ENCODE measurements at places on chromosomes 6 and 20.

DNA sequence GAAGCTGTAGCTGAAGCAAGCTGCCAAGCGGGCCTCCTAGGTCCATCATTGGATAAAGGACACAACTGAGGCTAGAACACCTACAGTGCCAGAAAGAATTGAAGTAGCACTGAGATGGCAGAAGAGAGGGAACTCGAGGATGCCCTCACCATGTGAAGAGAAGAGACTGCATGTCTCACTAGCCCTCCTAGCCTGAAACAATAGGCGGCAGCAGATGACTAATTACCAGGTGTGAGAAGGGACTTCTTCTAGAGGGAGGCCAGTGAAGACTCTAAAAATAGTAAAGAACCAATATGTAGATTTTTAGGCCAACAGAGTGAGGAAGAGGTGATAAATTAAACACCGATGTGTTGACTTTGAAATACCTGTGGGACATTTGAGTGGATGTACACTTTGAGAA is 50.3 kb downstream of the LGSN start:
- no peak overlapping the region for H3K27ac ChIP-seq
- H3K4me1 ChIP-seq: no peaks in the 10 kb centered on the region
- H3K4me3 ChIP-seq: no peak overlapping the region
- H3K36me3 ChIP-seq: no peaks in the 10 kb centered on the region
- no peak for DNase-seq
- H3K27me3 ChIP-seq: no peaks in the 10 kb centered on the region

DNA sequence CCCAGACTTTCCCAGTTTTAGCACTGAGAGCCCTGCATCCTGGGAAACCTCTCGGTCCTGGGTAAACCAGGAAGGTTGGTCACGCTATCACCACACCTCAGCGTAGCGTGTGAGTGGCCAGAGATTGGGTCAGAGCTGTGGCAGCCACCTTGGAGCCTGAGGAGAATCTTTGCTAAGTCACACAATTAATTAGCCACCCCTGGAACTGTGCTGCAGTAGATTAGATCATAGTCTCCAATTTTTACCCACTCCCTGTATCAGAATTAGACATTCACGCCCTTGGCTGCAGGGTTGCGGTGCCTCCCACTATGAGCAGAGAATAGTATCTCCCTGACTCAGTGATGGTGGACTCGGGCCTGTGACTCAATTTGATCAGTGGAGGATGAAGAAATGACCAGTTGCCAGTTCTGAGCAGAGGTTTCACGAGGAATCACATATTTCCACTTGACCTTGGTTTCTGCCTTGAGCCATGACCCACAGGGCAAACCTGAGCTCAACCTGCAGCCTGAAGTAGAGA is 6.0 kb upstream of the PTGIS start:
- H3K27ac ChIP-seq: peak overlapping the region; percentile 98
- H3K36me3 ChIP-seq: no peaks in the 10 kb centered on the region
- H3K4me1 ChIP-seq: peaks cover 19% of the 10 kb centered on the region

DNA sequence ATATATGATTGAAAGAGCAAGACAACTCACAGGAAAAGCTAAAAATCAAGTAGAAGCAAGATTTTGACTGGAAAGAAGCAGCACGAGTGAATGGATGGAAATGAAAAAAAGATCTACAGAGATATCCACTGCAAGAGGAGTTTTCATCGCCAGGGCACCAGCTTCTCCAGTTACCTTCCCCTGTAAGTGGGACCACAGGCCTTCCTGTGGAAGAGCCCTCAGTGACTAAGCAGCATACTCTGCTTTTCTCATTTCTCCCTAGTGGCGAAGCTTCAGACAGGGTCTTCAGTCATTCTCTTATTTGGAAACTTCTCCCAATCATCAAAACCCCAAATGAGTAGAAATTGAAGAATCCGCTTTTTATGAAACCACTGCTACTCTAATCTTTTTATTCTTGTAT is 40.5 kb downstream of the ADGRB3 start:
- no peaks in the 10 kb centered on the region for H3K36me3 ChIP-seq
- H3K27me3 ChIP-seq: no peaks in the 10 kb centered on the region
- H3K4me1 ChIP-seq: no peaks in the 10 kb centered on the region

- no peaks in the 10 kb centered on the region for H3K4me1 ChIP-seq
- no peaks in the 10 kb centered on the region for H3K36me3 ChIP-seq
Measured at GRCh38 chr20:25320035-25320800, 70.4 kb downstream of the ABHD12 start.

- no peaks in the 10 kb centered on the region for H3K27me3 ChIP-seq
- no peaks in the 10 kb centered on the region for H3K4me1 ChIP-seq
- DNase-seq: no peak
- no peak overlapping the region for H3K4me3 ChIP-seq
- H3K36me3 ChIP-seq: no peaks in the 10 kb centered on the region
- H3K27ac ChIP-seq: no peak overlapping the region
Measured at GRCh38 chr20:23272176-23273029, 78.2 kb upstream of the NXT1 start.

GRCh38 chr20:53291548-53291947 is 302.1 kb downstream of the ZNF217 start:
- H3K4me3 ChIP-seq: no peak overlapping the region
- H3K27ac ChIP-seq: no peak overlapping the region
- no peak for DNase-seq

DNA sequence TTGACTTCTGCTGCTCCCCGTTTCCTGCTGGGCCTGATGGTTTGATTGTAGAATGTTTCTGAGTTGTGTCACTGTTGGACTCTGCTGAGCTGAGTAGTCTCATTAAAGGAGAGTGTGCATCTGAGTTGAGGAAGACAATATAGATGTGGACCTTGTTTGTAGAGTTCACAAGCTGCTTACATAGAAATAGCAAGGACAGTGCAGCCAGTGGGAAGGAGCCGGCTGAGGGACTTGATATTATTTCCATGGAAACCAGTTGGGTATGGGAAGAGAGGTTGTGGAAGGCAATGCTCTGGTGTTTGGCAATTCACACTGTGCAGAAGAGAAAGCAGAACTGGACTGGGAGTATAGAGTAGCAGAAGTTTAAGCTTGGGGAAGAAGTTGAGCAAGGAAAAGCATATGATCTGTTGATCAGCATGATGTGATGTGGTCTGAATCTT is 14.8 kb downstream of the IGF2R start:
- H3K36me3 ChIP-seq: no peaks in the 10 kb centered on the region
- no peak for DNase-seq
- H3K4me3 ChIP-seq: no peak overlapping the region
- no peaks in the 10 kb centered on the region for H3K27me3 ChIP-seq
- H3K27ac ChIP-seq: peak overlapping the region; percentile 2
- peaks cover 19% of the 10 kb centered on the region for H3K4me1 ChIP-seq

DNA sequence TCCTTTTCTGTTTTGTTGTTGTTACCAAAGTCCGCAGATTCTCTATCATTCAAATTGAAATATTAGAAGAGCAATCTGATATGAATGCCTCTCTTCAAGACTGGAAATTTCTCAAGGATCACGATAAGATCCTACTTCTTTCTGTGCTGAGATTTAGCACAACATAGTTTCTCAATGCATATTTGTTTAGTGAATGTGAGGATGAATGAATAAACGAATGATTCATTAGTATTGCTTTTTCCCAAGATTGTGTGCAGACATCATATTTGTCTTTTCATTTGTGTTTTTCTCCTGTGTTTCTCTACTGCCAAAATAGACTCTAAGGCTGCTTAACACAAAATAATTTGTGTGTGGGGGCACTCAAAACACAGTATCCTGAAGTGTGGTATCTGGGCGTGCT is 862.7 kb upstream of the MAP3K7 start:
- DNase-seq: no peak
- H3K4me3 ChIP-seq: no peak overlapping the region
- H3K27ac ChIP-seq: peak overlapping the region; percentile 45
- no peaks in the 10 kb centered on the region for H3K4me1 ChIP-seq
- H3K27me3 ChIP-seq: no peaks in the 10 kb centered on the region

DNA sequence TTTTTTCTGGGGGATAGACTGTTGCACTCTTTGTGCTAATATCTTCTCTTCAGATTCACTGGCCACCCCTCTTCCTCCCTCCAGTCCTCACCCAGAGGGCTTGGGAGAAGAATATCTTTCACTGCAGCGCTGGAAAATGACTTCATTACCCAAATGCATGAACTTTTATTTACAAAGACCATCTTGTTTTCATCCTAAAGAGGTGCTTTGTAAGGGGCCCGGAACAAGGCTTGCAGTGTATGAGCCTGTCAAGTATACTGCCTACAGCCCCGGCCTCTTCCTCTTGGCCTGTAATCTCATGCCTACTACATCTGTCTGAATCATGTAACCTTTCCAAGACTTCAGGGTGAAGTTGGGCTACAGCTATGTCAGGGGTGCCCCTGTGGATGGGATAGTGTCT is 554 bp upstream of the LAMA4 start:
- H3K4me1 ChIP-seq: no peaks in the 10 kb centered on the region
- peak overlapping the region; percentile 93 for H3K27ac ChIP-seq
- H3K27me3 ChIP-seq: no peaks in the 10 kb centered on the region
- peak overlapping the region; percentile 84 for H3K4me3 ChIP-seq
- H3K36me3 ChIP-seq: no peaks in the 10 kb centered on the region

DNA sequence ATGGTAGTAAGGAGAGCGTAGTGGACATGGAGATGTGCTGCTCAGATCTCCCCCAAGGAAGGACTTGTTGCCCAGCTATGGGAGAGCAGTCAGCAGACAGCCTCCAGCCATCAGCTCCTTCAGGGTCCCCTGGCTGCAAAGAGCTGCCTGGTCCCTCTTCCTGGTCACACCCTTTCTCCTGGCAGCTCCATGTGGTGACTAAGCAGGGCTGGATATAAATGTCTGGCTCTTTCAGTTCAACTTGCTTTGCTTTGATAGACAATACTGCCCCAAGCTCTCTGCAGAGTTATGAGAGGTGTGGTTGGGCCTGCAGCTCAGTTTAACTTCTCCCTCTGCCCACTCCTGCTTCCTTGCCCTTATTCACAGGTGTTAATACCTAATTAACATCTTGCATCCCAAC is 64.1 kb upstream of the DDR1 start:
- no peak overlapping the region for H3K4me3 ChIP-seq
- no peak for DNase-seq
- H3K36me3 ChIP-seq: no peaks in the 10 kb centered on the region
- H3K27ac ChIP-seq: no peak overlapping the region

DNA sequence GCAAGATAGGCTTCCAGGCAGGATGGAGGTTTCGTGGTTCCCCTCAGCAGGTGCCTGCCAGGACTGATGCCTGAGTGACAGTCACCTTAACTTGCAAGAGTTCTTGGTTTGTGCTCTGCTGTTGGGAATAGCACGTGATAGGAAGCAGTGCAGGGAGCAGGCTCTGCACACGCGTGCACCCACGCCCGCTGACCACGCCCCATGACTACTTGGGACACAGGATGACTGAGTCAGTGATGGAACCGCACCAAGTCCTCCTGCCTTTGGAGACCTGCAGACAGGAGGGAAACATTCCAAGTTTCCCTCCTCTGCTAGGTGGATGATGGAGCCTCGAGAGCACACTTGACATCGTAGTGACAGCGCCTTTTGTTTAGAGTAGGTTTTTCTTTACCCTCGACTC is 164.2 kb downstream of the DTNBP1 start:
- no peak overlapping the region for H3K27ac ChIP-seq
- H3K36me3 ChIP-seq: no peaks in the 10 kb centered on the region
- no peaks in the 10 kb centered on the region for H3K27me3 ChIP-seq
- H3K4me1 ChIP-seq: no peaks in the 10 kb centered on the region
